ENCODE measurements at places on chromosomes 7 and 10.
A peak's percentile ranks its signal among the peaks of the same experiment; 100 is the strongest.

GRCh38 chr10:71435571-71436267, 39.0 kb downstream of the CDH23 start:
- DNase-seq = peak; percentile 39

GRCh38 chr10:11691319-11691755, 50.8 kb upstream of the ECHDC3 start:
- DNase-seq = no peak

DNA sequence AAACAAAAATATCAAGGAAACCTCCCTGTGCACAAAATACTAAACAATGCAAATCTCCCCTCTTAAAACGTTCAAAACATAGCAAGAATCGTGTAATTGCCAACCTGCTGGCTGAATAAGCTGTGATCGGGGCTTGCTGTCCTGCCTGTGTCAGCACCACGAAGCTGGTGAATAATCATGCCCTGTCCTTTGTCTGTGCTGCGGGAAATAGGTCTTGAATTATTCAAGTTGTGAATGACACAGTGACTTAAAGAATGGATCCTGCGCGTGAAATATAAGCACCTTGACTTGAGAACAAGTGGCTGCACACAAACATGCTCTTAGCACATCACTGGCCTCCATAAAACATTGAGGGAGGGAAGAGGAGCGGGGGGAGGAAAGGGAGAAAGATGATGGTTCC, 130.2 kb downstream of the OAT start:
- no peak for DNase-seq

- no peak for DNase-seq
Observed at GRCh38 chr10:76492026-76492425, 1060.6 kb downstream of the LRMDA start.

DNA sequence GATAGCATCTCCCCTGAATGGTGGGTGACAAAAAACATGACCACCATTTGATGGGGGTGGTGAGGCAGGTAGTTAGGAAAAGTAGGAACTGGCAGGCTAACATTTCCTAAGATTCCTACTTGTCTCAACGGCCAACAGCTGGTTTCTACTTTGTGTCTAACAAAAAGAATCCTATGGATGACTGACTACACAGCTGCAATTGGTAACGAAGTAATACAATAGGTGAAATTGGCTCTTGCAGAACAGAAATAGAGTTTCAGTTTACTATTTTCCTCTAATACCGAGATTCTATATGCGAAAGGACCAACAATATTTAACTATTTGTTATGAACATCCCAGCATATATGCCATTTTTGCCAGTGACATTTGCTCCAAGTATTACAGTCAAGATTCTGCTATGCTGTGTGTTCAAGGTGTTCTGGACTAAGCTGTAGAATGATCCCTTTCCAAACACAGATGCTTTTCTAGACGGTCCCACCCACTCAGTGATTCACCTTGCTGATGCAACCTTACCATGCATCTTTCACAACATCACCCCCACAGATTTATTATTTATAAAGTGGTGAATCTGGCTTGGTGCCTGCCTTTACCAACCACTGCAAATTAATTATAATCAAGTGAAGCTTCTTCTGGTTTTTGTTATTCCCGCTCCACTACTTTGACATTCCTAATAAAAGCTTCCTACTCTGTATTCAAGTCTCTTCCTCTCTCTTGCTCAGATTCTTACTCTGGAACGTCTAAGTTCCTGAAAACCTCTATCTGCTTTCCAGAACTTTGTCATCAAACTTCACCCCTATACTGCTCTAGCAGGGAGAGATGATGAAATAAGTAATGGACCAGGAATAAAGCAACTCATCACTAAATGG, 16.8 kb downstream of the BBIP1 start:
- DNase-seq = no peak

- no peak for DNase-seq
Observed at GRCh38 chr7:21334906-21335305, 93.0 kb upstream of the SP4 start.

GRCh38 chr7:17774716-17775288, 165.5 kb downstream of the SNX13 start:
- no peak for DNase-seq

DNA sequence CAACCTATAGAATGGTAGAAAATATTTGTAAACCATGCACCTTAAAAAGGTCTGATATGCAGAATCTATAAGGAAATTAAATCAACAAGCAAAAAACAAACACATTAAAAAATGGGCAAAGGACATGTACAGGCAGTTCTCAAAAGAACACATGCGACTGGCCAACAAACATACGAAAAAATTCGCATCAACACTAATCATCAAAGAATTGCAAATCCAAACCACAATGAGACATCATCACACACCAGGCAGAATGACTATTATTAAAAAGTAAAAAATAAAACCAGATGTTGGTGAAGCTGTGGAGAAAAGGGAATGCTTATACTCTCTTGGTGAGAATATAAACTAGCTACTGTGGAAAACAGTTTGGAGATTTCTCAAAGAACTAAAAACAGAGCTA, 33.2 kb downstream of the TMEM229A start:
- no peak for DNase-seq

GRCh38 chr10:68756766-68757165, 35.7 kb downstream of the CCAR1 start:
- no peak for DNase-seq
